Endothelial cell of umbilical vein (primary cell): ENCODE measurements at places on chromosomes 3 and 15. TPM values are rescaled to one million over a fixed set of nuclear protein-coding genes. Genes with fewer than 3 reads are reported as not detected.

GRCh38 chr3:145727476-145727875 lies 433.5 kb downstream of the PLOD2 start:
- no peak for DNase-seq

DNA sequence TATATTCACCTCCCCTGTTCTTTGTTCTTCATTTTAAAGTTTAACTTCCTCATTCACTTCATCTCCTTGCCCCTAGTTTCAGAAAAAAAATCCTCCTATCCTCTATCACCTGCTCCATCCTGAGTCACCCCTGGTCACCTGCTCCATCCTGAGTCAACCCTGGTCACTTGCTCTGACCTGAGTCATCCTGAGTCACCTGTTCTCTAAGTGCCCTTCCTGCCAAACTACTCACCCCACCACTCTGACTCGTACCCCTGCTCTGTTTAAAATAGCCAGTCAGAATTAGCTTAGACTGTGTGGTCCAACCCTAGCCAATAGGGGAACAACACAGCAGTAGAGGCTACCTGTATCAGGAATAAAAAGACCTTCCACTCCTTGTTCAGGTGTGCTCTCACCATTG lies 716.9 kb downstream of the ZBBX start:
- no peak for DNase-seq

Gene SGO1
- 2.0 and 3.0 TPM in 2 replicates for polyA plus RNA-seq

Gene UBE3A
- 6.9 and 8.5 TPM in 2 replicates for polyA plus RNA-seq
